Stimulated activated CD4-positive, alpha-beta T cell treated with anti-CD3 and anti-CD28 coated beads, Interleukin-12 subunit alpha, Interleukin-12 subunit beta, amount 100 ng/mL, for 48 hours (primary cell): ENCODE measurements at places on chromosomes 16 and 17.
A peak's percentile ranks its signal among the peaks of the same experiment; 100 is the strongest.

GRCh38 chr16:89115216-89115861 is 21.7 kb downstream of the ACSF3 start:
- peak; percentile 78 for DNase-seq

- no peak for DNase-seq
These were observed 119.5 kb upstream of the CORO6 start for GRCh38 chr17:29742210-29742513.

DNA sequence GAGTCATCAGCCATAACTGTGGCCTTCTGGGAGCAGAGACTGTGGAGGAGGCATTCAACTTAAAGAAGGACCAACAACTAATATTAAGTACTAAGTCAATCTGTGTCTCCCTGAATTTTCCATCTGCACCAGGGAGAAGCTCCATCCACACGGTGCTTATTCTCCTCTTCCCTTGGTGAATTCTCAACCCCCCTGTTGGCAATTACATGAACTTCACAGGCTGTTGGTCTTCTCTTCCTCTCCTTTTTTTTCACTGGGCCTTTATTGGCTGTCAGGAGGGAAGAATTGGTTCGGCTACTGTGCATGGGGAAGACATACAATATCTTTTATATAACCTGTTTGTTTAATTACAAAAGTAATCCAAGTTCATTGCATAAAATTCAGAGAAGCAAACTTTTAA is 152.8 kb upstream of the IRX6 start:
- no peak for DNase-seq

- DNase-seq: no peak
These were observed 5.1 kb upstream of the ITPRIPL2 start for GRCh38 chr16:19108409-19109287.

- peak; percentile 14 for DNase-seq
These were observed 11.4 kb downstream of the SLC13A5 start for GRCh38 chr17:6701719-6702118.
